Type B pancreatic cell (in vitro differentiated cells): ENCODE measurements at places on chromosomes 11 and 22.

- no peak for DNase-seq
Observed at GRCh38 chr11:122697636-122698167, 42.2 kb downstream of the UBASH3B start.

GRCh38 chr22:22362936-22363335, 118.3 kb downstream of the VPREB1 start:
- no peak for DNase-seq

GRCh38 chr22:39234867-39235687, 9.7 kb downstream of the PDGFB start:
- no peak for DNase-seq

DNA sequence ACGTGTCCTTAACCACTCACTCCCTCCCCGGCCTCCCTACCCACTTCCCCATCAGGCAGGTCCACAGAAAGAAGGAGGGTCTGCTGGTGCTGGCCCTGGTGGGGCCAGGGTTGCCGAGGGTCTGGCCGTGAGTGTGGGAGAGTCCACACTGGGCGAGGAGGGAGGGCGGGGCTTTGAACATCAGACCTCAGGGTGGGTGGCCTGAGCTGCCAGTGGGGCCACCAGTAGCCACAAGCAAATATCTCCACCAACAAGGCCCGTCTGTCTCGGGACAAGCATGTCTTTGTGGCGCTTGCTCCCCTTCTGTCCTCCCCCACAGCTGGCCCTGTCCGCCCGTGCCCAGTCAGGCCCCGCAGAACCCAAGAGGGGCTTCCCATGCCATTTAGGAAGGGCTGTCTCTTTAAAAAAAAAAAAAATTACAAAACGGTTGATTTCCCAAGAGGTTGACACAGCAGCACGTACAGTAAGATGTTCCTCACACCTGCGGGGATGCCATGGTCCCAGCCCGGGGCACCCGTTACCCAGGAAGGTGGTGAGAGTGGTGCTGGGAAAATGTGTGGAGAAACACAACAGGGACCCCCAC, 17.7 kb upstream of the TALDO1 start:
- no peak for DNase-seq

DNA sequence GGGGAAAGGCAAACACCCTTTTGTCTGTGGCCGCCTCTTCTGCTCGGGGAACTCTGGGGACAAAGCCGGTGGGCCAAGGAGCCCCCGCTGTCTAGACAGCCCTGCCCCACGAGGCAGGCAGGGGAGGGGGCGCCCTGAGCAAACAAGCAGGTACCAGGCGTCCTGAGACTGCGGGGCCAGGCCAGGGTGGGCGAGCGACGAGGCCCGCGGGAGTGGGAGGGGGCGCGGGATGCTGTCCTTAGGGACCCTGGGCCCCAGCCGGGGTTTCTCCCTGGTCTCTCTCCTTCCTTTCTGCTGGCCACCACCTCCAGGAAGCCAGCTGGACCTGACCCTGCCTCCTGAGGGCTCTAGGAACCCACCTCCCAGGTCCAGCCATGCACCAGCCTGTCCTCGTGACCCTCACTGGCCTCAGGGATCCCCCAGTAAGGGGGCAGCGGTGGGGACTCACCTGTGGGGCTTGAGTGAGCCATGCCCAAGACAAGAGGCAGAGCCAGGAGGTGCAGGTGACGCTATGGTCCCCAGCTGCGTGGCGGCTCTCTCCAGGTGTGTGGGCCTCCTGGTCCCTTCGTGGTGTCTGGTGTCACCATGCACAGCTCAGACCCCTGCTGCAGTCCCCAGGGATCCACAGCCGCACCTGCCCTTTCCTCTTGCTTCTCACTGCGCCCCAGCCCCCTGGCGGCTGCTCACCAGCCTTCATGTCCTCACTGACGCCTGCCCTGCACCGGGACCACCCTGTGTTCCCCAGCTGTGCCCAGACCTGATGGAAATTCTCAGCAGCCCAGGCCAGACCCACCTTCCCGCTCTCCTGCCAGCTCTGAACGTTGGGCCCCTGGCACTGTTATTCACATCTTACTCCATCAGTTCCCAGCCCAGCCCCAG, 26.5 kb upstream of the MUC5AC start:
- no peak for DNase-seq

GRCh38 chr11:15837901-15838489, 518.4 kb downstream of the SOX6 start:
- DNase-seq, result no peak

DNA sequence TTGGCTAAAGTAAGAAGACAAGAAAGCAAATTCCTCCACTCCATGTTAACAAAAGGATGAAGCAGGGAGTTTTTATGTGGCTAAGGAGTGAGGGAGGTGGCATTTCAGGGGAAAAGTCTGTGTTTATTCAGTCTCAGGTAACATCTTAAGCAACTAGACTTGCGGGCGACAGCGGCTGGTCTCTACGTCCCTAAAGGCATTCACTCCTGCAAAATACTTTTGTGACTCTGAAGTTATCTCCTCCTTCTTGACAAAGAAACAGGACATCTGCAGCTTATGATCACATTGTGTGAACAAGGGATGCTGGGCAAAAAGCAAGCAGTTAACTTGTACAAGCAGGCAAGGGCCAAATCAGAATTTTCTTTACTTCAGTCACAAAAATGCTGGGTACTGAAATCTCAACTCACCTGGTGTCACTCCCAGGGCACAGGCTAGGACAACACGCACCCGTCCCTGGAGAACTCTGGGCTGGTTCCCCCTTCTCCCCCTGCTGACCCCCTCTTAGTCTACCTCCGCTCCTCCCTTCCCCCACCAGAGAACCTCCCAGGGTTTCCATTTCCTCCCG, 38.3 kb downstream of the IGLL5 start:
- no peak for DNase-seq

- DNase-seq, result no peak
Observed at GRCh38 chr22:19067696-19068348, 54.4 kb downstream of the DGCR2 start.

GRCh38 chr11:10481560-10482349, 26.7 kb downstream of the AMPD3 start:
- no peak for DNase-seq

GRCh38 chr11:57196596-57196995, 14.8 kb downstream of the LRRC55 start:
- DNase-seq, result no peak

DNA sequence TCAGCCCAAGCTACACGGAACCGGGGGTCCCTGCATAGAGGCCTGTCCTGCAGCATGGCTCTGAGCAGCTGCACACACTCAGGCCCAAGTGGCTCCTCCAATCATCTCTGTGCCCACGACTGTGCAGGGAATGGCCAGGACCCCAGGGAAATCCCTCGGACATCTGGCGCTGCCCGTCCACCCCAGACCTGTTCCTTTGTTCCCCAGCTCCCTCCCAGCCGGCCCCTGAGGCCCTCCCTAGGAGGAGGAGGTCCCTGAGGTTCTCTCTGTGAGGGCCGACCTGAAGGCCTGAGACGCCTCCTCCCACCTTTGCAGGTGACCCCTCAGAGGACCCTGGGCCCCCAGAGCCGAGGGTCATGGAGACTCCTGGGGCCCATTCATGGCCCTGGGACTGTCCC, 1.1 kb downstream of the MLC1 start:
- no peak for DNase-seq

GRCh38 chr11:9568161-9568853, 5.2 kb upstream of the WEE1 start:
- no peak for DNase-seq

DNA sequence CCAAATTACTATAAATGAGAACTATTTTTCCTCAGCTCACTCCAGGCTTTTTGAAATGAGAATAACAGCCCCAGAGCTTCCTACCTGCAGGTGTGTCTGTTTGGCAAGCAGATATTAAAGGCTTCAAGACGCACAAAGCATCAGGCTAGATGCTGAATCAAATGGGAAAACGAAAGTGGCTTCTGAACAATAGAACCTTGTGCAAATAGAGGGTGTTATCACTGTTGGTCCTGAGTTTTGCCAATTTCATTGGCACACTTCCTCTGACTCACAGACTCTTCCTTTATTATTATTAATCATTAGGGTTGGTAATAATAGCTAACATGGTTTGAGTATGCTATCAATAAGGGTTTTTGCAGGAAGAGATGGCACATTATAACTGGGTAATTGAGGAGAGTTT, 13.4 kb downstream of the SYT13 start:
- DNase-seq, result no peak

DNA sequence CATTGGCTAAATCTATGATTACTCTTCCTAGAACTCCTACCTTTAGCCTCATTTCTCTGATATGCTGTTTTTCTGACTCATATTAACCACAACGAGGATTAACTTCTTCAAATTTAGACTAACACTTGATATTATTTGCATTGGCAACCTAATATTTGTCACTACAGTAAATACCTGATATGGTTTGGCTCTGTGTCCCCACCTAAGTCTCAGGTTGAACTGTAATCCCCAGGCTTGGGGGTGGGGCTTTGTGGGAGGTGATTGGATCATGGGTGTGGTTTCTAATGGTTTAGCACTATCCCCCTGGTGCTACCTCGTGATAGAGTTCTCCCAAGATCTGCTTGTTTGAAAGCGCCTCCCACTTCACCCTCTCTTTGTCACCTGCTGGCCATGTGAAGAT, 17.1 kb upstream of the MED17 start:
- no peak for DNase-seq

GRCh38 chr11:10488121-10488933, 33.3 kb downstream of the AMPD3 start:
- DNase-seq, result peak; percentile 39

DNA sequence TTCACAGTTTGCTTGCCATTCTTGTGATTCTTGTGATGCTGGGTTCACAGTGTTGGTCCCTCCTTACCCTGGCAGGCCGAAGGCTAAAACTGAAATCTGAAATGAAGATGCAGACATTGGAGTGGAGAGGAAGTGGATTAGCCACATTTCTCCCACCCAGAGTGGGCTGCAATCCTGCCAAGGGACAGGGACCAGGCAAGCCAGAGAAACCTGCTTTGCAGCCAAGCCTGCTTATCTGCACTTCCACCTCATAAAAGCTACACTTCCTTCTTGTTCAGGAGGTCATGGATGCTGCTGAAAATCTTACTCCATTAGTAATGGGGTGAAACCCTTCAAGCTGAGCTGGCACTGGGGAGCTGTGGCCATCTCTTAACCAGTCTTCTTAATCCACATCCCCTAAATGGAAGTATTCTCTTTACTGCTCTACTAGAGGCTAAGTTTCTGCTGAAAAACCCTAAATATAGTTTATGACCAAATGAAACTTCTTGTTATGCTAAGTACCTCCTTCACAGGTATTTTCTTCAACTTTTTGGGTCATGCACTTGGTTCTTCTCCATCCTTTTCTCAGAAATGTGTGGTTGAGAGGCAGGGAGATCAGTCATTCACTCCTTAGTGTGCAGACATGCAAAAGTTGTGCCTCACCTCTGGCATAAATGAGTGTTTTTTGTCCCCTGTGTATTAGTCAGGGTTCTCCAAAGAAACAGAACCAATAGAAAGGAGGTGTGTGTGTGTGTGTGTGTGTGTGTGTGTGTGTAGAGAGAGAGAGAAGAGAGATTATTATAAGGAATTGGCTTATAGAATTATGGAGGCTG, 133.9 kb upstream of the BMAL1 start:
- DNase-seq, result no peak

GRCh38 chr11:94741022-94741679, 27.0 kb upstream of the AMOTL1 start:
- no peak for DNase-seq

- DNase-seq, result no peak
Observed at GRCh38 chr11:75945446-75945845, 130.4 kb downstream of the UVRAG start.

DNA sequence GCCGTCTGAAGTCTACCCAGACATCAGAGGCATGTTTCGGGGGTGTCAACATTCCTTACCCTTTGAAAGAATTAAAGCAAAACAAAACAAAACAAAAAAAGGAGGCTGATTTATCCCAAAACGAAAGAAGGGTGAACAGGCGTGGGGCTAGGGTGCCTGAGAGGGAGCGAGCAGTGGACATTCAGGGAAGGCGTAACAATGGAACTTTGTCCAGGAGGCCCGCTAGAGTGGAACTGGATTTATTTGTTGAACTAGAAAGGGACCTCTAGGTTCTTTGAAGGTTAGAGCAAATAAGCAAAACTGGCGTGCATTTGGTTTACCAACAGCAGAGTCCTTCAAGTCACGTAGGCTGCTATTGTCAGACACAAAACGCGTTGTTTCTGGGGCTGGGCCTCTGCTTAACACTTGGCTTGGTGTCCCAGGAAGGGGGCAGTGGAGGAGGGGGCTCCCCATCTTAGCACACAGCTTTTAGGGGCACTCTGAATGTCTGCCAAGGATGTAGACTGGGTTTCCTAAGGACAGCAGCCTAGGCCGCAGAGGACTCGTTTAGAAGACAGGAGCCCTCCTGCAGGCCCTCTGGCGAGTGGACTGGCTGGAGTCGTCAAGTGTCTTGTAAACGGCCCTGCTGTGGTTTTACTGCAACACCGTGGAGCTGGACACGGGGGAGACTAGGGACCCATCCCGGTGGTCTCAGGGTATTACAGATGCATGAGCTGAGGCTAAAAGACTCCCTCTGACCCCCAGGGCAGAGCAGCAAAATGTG, 203.7 kb upstream of the SORL1-AS1 start:
- DNase-seq, result no peak

DNA sequence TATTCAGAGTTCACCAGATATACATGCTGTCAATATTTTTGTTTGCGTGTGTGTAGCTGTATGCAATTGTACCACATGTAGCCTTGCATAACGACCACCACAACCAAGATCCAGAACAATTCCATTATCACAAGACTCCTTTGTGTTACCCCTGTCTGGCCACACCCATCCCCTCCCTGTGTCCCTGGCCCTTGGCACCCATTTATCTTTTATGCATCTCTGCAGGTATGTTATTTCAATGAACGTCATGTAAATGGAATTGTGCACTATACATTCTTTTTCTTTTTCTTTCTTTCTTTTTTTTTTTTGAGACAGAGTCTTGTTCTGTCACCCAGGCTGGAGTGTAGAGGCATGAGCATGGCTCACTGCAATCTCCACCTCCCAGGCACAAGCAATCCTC, 9.7 kb upstream of the PAFAH1B2 start:
- no peak for DNase-seq

- no peak for DNase-seq
Observed at GRCh38 chr11:104043678-104044239, 7.3 kb downstream of the DDI1 start.

- DNase-seq, result no peak
Observed at GRCh38 chr22:20027966-20028854, 7.3 kb downstream of the TANGO2 start.

DNA sequence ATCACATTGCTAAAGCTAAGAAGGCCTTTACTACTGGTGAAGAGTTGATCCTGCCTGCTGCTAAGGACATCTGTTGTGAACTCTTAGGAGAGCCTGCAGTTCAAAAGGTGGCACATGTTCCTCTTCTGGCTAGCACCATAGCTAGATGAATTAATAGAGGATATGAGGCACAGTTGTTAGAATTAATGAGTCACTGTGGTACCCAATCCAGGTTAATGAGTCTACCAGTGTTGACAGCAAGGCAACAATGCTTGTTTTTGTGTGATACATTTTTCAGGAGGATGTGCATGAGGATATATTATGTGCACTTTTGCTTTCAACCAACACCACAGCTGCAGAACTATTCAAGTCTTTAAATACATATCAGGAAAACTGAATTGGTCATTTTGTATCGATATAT, 12.0 kb downstream of the C11orf58 start:
- no peak for DNase-seq

GRCh38 chr11:118914987-118915386, 10.7 kb downstream of the BCL9L start:
- DNase-seq, result no peak
